Gastroesophageal sphincter (tissue), 4 donors: ENCODE measurements at places on chromosomes 16 and 17. TPM values are rescaled to one million over a fixed set of nuclear protein-coding genes. Genes with fewer than 3 reads are reported as not detected.

The PRR35 gene
- not detected for total RNA-seq

GRCh38 chr16:63813862-63814261, 1308.0 kb downstream of the CDH11 start:
- no peak for ATAC-seq

DNA sequence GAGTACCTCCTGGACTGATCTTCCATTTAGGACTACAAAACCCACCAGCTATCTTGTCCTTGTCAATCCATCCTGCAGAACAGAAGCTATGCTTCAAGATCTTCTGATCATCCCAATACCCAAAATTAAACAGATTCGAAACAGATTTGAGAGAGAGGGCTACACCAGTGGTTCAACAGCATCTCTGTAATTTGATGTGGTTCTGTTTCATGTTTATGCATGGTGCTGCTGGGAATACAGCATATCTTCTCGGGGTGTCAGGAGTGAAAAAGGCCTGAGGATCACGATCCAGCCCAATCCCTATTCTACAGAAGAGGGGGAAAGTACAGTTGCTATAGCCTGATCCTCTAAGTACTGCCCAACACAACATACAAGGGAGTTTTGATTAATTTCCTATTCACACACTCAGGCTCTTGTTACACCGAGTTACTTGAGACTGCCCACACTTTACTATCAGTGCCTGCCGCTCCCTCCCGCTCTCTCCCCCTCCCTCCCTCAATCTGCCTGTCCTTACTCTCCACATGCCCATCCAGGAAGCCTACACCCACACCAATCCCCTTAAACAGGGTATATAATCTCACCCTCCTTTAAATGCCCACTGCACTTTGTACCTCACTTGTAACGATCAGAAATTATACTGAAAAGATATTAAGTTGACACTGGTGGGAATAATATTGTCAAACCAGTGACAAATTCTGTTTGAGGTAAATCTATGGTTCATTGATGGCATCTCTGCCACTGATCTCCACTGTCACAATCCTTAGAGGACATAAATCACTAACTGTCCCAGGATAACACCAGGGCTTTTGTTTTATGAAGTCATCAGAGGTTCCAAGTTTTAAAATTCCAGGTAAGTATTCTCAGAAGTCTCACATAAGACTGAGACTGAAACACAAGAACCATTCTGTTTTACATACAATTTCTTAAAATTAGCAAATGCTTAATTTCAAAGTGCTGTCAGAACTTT, 89.3 kb upstream of the PLEKHM1 start:
- ATAC-seq = no peak

- no peak for ATAC-seq
Observed at GRCh38 chr16:10009684-10010083, 172.5 kb downstream of the GRIN2A start.

DNA sequence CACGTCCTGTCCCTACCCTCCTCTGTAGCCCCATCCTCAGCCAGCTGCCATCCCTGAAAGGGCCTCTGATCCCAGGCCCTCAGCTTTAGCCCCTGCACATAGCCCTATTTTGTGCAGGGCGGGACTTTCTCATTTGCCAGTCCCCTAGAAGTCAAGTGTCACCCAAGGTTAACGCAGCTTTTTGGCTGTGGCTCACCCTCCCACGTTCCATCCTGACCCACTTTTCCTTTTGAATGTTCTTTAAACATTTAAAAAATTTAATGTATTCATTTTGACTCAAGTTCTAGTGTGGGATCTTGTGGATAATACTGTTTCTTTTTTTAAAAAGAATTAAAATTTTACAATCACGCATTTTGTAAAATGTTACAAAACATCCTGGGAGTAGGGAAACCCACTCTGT, 62.2 kb upstream of the LGALS9 start:
- no peak for ATAC-seq
